ENCODE measurements at places on chromosomes 2 and 18.

DNA sequence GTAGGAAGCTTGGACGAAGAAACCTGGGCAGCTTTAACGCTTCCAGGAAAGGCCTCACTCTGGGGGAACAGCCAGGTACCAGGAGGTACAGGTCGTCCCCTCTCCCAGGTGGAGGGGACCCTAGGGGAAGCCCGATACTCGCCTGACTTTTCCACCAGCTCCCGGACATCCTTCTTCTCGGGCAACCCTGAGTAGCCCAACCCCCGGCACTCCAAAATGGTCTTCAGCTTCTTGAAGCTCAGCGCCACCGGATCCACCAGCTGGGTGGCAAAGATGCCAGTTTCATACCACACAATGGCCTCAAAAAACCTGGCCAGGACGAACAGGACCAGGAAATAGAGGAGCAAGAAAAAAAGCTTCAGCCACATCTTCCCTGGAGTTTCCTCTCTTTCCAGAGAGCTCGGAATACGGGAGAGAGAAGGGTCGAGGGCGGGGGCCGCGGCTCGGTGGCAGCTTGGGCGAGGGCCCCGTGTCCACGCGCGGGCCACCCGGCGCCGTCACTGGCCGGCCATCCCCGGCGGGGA, 1.1 kb downstream of the RNF103 start:
- DNase-seq: peak; percentile 39

DNA sequence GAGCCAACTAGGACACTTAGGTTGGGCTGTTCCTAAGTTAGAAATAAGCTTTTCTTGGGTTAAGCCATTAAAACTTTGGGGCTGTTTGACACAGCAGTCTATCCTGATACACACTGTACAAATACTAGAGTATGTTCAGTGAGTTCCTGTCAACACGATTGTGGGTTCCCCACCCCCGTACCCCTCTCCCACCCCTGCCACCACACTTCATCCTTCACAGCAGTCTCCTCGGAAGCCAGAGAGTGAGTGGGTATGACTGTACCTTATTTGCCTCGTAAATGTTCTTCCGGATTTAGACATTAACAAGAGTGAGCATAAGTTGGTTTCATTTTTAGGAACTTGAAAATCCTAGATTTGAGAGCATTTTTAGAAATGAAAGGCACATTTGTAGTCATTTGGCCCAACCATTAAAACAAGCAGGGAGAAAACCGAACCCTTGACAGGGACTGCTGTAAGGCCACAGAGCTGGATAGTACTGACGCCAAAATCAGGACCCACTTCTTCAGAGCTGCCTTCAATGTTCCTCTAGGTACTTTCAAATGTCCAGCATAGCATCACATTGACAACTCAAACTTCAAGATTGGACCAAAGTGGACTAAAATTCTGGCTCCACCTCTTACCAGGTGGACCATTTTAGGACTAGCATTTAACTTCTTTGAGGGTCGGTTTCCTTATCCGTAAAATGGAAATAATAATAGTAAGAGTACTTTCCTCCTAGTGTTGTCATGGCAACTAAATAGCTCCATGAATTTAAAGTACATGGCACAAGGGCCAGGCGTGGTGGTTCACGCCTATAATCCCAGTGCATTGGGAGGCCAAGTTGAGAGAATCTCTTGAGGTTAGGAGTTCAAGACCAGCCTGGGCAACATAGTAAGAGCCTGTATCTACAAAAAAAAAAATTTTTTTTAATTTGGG, 166.3 kb upstream of the SERTAD2 start:
- no peak for DNase-seq

DNA sequence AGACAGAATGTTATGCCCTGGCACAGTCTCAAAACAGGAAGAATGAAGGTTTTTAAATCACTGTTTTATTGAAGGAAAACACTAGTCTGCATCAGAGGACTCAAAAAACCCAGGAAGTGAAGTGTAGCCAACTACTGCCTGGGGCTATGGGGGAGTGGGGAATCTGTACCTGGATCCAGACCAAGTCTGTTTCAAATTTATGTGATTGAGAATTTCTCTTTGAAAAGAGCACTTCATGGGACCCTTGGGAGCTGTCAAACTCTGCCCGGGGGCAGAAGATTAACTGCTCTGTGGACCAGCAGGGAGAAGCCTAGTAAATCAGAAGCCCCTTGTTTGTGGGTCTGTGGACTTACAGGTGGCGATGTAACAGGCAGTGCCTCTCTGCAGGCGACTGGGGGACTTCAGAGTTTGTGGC, 45.3 kb upstream of the TANC1 start:
- DNase-seq: no peak

DNA sequence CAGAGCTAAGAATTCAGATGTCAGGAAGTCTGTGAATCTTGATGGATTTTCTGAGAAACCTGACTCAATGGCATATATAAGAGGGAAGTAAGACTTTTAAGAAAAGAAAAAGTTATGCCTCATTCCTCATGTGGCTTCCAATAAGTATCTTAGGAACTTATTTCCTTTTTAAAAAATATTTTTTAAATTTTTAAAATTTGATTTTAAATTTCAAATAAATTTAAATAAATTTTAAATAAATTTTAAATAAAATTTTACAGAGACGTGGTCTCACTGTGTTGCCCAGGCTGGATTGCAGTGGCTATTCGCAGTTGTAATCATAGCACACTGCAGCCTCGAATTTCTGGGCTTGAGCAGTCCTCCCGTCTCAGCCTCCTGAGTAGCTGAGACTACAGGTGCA, 11.5 kb upstream of the POLR1B start:
- no peak for DNase-seq

DNA sequence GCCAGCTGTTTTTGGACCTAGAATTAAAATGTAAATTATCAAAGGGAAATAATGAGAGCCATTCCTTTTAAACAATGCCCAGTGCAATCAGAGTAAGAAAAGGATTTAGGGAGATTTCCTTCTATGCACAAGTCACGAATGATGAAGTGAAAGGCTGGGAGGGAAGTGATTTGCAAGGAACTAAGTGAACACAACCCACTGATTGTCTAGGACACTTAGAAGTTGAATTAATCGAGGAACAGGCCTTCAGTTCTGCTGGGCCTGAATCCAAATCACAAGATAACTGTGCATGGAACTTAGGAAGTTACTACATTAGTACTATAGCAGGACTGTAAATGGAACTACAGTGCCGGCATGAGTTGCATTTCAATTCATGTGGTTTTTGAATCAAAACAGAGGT, 17.7 kb downstream of the MAP2 start:
- no peak for DNase-seq

GRCh38 chr18:48862132-48862531, 88.6 kb downstream of the SMAD7 start:
- no peak for DNase-seq

DNA sequence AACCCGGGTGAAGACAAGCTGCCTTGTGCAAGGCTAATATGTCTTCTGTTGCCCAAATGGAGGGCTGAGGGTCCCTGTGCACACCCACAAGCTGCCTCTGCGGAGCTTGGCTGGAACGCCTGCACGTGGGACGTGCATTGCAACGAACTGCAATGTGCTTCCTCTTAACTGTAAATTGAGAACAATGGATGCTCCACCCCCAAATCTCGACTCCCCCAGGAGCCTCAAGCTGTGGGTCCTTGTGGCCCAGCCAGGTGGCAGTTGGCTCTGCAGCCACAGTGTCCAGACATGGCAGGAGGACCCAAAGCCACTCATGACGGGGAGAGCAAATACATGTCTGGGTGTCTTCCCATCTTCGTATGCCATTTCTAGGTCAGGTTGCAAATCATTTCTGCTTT, 90.1 kb downstream of the TWIST2 start:
- DNase-seq: no peak

GRCh38 chr2:60441800-60442199, 111.7 kb downstream of the BCL11A start:
- no peak for DNase-seq

Data from NCI-H2171 treated with DMSO at 0.1 percent for 48 hours (cell line).